ENCODE measurements at places on chromosomes 2 and 18.
A peak's percentile ranks its signal among the peaks of the same experiment; 100 is the strongest.

DNA sequence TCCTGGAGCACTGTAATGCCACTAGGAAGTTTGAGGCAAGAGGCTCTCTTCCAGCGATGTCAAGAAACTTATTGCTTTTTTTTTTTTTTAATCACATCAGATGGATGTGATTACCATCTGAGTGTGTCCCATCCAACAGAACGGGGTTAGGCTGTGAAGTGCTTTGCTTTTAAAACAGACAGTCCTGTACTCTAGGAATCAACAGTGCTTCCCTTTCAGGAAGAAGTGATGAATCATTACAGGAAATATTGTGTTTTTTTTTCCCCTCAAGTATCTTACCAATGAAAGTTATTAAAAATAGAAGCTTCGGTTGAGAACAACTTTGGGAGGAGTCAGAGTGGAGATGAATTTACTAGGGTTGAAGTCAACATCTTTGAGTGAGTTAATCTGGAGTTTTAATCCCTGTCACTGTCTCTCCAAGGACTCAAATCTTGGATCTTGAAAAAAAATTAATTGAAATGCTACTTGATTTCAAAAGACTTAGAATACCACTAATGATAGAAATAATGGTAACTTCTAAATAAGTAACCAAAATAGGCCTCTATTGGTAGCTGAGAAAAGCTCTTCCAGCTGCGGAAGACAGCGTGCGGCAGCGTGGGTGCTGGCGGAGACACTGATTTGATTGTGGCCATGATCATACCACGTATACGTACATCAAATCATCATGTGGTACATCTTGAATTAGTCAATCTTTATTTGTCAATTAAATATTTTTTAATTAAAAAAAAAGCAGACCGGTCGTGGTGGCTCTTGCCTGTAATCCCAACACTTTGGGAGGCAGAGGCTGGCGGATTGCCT is 45.5 kb downstream of the GATA6 start:
- no peak for DNase-seq

- DNase-seq = no peak
Measured at GRCh38 chr18:23232331-23232730, 97.0 kb downstream of the CABLES1 start.

DNA sequence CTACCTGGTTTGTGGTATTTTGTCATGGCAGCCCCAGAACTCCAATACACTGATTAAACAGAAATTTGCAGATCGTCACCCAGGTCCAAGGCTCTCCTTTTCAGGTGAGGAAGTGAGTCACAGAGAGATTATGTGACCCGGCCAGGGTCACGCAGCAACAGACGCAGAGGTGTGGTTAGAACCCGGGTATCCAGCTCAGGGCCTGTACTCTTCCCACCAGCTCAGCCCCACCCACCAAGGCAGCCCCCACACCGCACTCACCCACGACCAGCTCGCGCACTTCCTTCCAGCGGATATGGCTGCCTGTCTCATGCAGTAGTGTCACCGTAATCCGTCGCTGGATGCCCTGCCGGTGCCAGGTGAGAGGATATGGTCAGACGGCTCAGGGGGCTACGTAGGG is 48.1 kb downstream of the AQP12A start:
- no peak for DNase-seq

GRCh38 chr18:11149441-11150270 is at the start of gene PIEZO2:
Gene PIEZO2, minus strand, starts transcription at chr18:11149569. Its CDS starts 981 bp downstream, at chr18:11148588.
- peak; percentile 36 for DNase-seq

- no peak for DNase-seq
Measured at GRCh38 chr18:56001576-56001975, 413.6 kb upstream of the TCF4 start.

DNA sequence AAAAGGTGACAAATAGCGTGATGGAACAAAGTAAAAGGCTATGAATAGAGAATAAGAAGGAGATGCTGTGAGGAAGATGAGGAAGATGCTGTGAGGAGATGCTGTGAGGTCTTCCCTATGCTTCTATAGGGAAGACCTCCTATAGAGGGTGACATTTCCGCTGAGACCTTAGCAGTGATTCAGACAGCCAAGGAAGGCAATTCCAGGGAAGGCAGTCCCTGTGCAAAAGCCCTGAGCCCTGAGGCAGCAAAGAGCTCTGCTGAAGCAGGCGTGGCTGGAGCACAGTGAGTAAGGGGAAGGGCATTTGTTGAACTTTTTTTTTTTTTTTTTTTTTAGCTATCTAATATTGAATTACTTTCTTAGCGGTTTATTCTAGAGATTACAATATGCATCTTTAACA is 142.7 kb upstream of the FOSL2 start:
- DNase-seq = no peak

DNA sequence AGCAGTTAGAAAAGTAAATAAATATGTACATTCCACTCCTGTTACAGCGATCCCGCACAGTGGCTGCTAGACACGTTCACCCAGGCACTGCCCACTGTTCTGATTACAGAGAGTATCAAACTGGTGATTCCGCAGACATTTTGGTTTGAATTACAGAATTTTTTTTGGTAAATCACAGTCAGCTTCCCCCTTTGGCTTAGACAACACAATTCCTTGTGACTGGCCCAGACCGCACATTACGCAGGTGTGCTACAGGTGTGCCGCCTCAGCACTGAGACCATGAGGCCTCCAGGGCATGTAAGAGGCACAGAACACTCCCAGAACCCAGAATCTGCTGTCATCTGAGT is 112.3 kb downstream of the PXDN start:
- DNase-seq = no peak

DNA sequence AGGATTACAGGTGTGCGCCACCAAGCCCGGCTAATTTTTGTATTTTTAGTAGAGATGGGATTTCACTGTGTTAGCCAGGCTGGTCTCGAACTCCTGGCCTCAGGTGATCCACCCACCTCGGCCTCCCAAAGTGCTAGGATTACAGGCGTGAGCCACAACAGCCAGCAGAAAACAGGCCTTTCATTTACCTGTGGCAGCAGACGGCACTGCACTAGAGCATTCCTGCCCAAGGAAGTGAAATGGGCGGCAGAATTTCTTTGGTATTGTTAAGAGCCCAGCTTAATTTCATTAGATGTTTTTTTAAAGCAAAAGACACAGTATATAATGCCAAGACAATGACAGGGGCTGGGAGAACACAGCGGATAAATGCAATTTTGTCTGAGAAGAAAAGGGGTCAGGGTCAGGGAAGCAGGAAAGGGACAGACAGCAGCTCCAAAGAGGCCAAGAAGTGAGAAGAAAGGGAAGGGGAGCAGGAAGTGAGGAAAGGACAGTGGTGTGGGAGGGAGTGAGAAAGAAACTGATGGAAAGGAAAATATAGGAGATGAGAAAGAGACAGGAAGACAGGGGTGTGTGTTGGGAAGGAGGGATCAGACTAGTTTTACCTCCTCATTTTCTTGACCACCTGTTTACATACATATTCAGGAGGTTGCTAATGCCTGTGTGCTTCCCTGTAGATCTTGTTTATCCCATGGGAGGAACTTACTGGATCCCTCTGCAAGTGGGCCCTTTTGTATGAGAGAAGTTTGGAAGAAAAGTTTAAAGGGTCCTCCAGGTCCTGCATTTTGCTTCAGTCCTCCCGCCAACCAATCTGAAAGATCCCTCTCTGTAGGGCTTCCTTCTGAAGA is 32.5 kb downstream of the KCTD1 start:
- no peak for DNase-seq

DNA sequence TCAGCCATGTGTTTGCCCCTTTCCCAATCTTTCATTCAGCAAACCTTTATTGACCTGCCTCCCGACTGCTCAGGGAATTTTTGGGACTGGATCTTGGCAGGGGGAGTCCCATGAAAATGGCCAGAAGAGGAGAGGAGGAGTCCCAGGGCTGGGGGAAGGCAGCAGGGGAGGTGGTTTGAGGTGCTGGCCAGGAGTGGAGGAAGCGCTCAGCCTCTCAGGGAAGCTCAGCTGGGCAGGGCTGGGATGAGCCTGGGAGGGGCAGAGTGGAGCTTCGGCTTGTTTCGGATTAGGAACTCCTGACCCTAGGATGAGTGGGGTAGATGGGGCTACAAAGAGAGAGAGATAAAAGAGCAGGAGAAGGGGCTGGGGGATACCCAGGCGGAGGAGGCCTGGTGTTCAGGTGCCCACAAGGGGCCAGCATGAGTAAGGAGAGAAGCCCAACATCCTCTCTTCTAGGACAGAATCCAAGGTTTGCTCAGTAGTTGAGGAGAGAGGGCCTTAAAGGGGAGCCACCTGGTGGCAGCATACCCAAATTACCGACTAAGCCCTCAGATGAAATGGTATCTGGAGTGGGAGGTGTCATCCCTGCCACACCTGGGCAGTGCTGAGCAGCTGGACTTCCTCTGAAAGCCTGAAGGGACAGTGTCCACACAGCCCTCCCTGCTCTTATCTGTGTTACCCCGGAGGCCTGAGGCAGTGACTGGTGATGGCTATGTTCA is 91.1 kb downstream of the INHBB start:
- DNase-seq = no peak

DNA sequence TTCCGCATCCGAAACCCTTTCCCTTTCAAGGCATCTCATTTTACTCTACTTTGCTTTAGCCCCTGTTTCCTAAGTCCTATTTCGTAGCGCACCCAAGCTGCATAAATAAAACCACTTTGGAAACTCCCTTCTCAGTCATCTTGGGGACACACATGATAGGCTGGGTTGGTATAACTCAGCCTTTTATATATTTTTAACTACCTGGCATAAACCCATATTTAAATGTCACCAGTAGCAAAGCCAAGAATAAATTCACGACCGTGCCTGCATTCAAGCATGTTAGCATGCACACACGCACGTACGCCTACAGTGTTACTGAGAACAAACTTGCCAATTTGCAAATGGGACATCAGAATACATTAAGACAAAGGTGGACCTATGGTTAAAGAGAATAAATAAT is 564.7 kb upstream of the PIK3C3 start:
- DNase-seq = no peak

DNA sequence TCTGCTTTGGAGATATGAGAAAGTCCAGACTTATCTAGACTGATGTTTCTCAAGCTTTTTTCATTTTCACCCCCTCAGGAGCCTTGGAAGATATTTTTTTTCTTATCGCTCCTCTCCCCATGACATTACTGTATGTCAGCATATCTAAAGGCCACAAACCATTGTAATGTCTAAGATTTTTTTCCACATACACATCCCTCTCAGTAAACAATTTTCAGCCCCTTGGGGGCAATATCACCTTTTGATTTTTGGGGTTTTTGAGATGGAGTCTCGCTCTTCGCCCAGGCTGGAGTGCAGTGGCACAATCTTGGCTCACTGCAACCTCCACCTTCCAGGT is 60.3 kb upstream of the REL start:
- DNase-seq = no peak

- no peak for DNase-seq
Measured at GRCh38 chr2:176291335-176291734, 22.1 kb downstream of the MTX2 start.

GRCh38 chr2:169461143-169461542 is 18.2 kb upstream of the BBS5 start:
- no peak for DNase-seq

GRCh38 chr2:207762146-207762545 is 7.6 kb downstream of the FZD5 start:
- DNase-seq = no peak

GRCh38 chr2:40452786-40453185 is 896 bp upstream of the SLC8A1 start:
- DNase-seq = no peak

- no peak for DNase-seq
Measured at GRCh38 chr18:13032173-13032572, 41.0 kb downstream of the CEP192 start.

DNA sequence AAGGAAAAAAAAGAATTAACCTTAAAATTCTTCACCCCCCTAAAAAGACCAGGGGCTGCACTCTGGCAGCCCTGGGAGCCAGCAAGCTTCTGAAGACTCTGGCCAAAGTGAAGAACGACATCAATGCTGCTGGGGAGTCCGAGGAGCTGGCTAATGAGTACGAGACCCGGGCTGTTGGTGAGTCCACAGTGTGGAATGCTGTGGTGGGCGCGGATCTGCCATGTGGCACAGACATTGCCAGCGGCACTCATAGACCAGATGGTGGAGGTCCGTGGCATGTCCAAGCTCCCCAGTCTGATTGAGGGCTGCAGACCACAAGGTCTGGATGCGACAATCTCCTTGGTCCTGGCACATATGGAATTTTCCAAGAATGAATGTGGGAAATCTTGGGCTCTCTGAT is 47.4 kb downstream of the TRPM8 start:
- DNase-seq = no peak
